Posterior cingulate gyrus (tissue), 11 donors: ENCODE measurements at places on chromosomes 1 and 21.

- no peak for DNase-seq
Observed at GRCh38 chr1:205920861-205921569, 22.2 kb downstream of the SLC26A9 start.

DNA sequence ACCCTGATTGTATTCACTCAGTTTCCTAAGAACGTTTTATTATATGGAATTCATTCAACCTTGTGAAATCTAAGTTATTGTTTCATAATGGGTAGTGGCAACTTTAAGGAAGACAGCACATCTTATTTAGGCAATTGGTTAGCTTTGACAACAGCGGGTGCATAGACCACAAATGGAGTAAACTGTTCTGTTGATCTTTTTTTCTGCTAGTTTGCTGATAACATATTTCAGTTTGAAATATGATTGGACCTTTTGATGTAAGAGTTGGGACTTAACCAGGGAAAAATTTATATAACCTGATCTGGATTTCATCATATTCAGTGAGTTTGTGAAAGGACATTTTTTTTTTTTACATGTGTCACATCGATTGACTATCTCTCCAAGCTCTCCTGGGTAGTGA lies 151.7 kb downstream of the HLX start:
- no peak for DNase-seq

DNA sequence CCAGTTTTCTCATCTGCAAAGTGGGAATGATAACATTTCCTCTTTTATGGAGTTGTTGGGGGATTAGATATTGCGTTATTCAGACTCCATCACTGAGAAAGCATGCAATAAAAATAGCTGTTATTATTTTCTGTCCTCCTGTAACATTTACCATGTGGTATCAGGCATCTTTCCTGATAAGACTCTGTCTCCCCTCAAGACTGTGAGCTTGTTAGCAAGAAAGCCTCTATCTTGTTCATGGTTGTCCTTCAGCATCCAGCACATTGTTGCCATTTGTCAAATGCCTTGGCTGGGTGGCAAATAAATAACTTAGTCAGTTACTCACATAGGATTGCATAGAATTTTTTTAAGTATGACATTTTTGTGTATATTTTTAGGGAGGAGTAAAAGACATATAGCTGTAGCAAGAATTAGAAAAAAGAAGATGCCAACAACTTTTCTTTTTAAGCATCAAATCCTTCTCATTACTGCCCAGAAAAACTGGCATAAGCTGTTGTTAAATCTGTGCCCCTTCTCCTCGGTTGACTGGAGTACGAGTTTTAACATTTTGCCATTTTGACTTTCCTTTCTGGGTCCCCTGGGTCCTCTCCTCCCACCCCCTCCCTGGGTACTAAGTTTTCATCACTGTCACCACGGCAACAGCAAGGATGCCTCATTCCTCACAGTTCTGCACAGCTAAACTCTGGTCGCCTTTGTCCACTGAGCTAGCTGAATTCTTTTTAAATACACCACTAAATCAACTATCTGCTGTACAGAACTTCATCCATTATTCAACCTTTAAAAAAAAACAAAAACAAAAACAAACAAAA lies 1.0 kb upstream of the JAM2 start:
- peak; percentile 12 for DNase-seq

- no peak for DNase-seq
Observed at GRCh38 chr1:109718495-109718894, 6.4 kb downstream of the GSTM5 start.

DNA sequence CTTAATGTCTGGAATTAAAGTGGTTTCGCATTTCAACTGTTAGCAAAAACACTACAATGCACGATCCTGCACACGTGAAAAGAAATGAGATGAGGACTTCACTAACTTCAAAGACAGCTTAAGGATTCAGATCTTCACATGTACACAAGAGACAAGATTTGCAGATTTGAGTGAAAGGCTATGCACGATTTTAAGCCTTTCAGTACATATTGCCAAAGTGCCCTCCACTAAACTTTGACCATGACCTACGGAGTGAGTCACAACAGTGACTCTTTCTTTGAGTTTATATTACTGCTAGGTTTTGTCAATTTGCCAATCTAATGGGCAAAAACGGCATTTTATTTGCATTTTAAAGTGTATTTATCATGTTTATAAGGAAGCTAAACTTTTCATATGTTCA lies 41.2 kb upstream of the CR1L start:
- DNase-seq = no peak

DNA sequence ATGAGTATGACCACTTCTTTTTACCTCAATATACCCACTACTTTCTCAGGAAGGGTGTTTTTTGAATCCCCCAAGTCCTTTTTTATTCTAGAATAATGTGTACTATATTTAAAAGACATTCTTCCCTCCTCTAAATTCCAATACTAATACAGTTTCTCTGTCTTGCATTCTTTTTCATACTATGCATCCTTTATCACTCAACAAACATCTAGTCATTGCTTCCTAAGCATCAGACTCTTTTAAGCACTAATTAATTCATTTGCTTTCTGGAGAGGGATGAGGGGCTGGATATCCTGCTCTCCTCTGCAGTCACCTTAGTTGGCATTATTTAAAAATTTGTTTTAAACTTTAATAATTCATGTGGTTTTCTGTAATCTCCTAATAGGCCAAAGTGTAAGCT lies 838.8 kb downstream of the KCNT2 start:
- DNase-seq = no peak

- peak; percentile 79 for DNase-seq
Observed at GRCh38 chr1:239386453-239387303, at the start of gene CHRM3. Gene CHRM3 (plus strand): TSS chr1:239386568. CDS start chr1:239907452, 520,884 bp downstream.

DNA sequence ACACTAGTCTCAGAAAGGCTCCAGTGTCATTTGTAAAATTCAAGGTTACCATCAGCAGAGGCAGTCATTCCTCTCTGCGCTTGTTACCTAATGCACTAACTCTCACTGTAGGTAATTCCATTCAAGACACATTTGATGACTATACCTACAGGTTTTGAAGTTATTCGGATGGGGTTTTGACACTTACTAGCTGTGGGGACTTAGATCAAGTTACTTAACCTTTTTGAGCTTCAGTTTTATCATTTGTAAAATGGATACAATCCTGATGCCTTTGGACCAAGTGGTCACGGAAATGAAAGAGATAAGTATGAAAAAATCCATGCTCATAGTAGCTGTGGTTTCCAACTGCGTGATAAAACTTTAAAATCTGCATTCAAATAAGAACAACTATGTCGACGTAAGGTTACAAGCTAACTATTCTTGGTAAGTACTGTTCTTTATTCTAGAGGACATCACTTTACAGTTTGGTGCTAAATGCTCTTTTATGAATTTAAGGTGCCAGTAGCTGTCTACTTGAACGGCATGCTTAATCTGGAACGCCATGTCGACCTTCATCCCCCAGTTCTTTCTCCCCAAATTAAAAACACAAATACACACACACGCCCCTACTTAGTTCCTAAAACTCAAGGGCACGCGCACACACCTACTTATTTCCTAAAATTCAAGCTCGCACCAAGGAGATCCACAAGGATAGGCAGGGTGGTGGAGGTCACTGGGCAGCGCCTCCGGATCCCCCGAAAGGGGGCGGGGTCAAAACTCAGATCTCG lies 550 bp upstream of the NFYC start:
- no peak for DNase-seq

- DNase-seq = no peak
Observed at GRCh38 chr1:81912383-81912782, 111.6 kb downstream of the ADGRL2 start.

- no peak for DNase-seq
Observed at GRCh38 chr1:184276416-184276815, 110.4 kb upstream of the C1orf21 start.

DNA sequence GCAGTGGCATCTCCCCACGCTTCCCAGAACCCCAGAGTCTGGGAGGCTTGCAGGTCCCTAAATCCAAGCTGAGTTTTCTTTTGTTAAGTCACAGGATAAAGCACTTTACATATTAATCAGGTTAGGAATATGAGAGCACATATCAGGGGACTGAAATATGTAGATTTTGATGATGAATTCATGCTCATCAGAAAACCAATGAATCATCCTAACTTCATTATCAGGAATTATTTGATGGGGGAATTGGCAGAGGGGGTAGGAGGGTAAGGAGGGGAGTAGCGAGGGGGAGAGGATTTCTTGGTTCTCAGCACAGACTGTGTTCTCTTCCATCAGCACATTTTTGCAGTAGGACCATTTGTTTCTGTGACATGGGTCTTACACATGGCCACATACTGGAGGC lies 32.1 kb downstream of the HMGB4 start:
- no peak for DNase-seq

- DNase-seq = no peak
Observed at GRCh38 chr1:207077470-207078377, 10.9 kb upstream of the C4BPB start.

GRCh38 chr1:44717156-44717555 lies 13.8 kb downstream of the RNU5D-1 start:
- no peak for DNase-seq

DNA sequence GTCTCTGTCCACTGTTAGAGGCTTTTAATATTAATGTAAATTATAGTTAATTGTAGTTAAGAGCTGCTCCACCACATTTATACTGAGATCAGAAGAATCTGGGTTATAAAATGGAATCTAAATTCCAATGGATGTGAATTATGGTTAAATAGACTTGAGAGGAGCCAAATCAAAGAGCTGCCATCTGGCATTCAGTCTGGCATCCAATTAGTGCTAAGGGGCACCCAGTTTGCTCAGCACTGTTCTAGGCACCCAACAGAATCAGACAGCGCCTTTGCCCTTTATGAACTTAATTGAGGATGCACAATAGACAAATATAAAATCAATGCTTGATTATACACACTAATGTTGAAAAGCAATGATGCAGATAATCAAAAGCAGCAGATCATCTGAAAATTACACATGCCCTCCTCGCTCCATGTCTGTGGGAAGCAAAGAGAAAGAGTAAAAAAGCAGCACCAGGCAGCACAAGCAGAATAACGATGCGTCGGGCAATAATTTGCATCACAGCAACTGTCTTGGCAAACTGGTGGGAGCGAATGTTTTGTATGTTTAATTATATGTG lies 310.1 kb downstream of the BRINP2 start:
- DNase-seq = no peak

GRCh38 chr1:9245230-9245619 lies 10.7 kb downstream of the H6PD start:
- peak; percentile 77 for DNase-seq

DNA sequence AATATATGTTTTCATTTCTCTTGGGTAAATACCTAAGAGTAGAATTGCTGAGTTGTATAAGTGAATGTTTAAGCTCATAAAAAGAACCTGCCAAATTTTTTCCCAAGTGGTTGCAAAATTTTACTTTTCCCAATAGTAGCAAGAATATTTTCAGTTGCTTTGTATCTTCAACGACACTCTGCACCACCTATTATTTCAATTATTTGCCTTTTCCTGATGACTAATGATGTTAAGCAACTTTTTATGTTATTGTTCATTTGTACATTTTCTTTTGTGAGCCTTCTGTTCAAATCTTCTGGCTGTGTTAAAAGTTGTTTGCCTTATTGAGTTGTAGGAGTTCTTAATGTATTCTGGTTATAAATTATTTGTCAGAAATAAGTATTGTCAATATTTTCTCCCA lies 299.1 kb upstream of the NRIP1 start:
- DNase-seq = no peak

DNA sequence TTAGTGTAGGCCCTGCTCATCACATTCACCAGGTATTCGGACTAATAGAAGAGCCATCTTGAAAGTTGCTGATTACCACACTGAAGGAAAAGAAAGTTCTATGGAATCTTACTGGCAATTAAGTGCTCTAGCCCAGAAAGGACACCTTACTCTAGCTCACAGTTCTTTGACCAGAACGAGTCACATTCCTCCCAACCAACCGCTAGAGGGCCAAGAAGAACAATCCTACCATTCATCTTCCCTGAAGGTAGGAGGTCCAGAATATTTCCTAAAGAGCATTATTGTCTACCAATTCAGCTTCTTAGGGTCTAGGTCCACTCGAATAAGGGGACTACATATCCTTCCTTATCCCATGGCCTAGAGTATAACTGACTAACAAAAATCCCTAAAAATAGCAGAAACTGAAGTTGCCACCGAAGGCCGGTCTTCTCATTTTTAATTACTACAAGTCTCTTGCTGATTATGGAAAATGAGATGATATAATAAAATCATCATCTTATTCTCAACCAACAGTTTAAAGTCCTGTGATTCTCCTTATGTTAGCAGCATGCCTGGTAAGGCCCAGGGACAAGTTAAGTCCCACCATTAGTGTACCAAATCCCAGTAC lies 2.7 kb upstream of the FMO1 start:
- DNase-seq = no peak

DNA sequence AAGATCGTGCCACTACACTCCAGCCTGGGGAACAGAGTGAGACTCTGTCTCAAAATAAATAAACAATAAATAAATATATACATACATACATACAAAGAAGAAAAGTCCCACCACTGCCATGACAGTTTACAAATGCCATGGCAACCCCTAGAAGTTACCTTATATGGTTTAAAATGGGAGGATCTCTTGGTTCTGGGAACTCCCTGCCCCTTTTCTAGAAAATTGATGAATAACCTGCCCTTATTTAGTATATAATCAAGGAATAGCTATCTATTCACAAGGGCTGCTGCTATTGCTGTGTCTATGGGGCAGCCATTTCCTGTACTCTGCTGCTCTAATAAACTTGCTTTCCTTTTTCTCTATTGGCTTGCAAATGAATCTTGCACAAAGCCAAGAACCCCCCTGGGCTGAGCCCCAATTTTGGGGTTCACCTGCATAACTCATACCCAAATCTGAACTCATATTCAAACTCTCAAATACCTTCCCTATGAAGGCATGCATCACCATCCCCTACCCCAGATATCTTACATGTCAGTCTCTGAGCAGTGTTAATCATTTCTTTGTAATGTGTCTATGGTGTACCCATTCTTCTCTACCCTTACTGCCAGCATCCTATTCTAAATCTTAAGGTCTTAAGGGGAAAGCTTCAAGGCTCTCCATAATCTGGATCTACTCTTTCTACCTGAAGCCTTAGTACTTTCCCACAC lies 9.0 kb downstream of the GON4L start:
- no peak for DNase-seq

- no peak for DNase-seq
Observed at GRCh38 chr1:9904596-9904995, 5.5 kb downstream of the CTNNBIP1 start.

- no peak for DNase-seq
Observed at GRCh38 chr1:233479110-233479890, 134.6 kb upstream of the KCNK1 start.

DNA sequence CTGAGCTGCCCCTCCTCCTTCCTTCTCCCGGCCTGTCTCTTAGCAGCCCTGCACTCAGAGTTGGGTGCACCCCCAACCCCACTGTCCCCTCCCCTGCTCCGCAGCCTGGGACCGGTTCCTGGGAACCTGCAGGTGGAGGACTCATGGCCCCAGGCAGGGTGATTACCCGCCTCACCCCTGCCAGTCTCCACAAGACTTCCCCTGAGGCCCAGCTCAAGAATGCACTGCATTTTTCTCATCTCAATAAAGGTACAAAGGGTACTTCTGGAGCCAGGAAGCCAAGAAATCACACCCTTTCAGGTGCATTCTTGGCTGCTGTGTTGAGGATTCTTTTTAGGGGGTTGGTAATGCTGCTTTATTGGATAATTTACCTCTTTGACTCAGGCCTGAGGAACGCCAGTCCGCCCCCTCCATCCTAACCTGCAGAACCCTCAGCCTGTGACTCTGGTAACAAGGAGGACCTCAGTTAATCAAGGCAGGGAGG lies 126.3 kb upstream of the TMPRSS2 start:
- DNase-seq = no peak
